Omental fat pad (tissue), 4 donors: ENCODE measurements at places on chromosomes 3 and 15.

- no peak for DNase-seq
These were observed 6.5 kb upstream of the BCL2A1 start for GRCh38 chr15:79977431-79978054.

DNA sequence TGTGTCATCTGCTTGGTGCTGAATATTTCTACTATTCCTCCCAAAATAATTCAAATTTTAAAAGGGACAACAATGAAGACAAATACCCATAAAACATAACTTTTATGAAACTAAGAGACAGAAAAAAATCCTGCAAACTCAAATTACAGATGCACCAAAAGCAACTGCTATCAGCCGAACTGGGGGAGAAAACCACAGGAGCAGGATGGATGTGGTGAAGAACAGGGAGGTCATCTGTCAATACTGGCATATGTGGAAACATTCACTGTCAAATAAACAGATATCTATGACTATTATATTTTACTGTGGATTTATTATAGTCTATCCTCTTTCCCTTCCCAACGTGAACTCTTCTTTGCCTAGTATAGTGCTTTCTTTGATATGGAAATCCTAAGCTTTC, 53.3 kb upstream of the CPOX start:
- DNase-seq: no peak

DNA sequence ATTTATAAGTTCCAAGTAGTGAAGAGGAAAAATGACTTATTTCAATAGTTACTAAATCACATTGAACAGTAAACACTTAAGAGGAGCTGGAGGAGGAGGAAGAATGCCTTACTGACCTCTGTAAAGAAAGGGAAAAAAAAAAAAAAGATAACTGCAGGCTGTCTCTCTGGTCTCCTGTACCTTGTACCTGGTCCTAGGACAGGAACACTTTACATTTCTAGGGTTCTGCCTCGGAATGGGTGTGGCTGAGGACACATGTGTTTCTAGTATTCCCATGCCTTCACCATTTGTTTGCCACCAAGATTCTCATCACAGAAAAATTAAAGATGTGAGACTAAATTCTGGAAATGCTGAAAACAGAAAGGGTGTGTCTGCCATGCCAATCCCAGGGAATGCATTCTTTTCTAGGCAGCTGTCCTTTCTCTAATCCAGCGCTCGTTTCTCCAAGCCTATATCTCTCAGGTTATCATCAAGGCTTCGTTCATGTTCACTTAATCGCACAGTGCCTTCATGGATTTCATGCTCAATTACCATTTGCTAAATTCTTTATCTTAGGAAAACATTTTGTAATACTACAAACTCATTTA, 1208.3 kb downstream of the OTOL1 start:
- no peak for DNase-seq

DNA sequence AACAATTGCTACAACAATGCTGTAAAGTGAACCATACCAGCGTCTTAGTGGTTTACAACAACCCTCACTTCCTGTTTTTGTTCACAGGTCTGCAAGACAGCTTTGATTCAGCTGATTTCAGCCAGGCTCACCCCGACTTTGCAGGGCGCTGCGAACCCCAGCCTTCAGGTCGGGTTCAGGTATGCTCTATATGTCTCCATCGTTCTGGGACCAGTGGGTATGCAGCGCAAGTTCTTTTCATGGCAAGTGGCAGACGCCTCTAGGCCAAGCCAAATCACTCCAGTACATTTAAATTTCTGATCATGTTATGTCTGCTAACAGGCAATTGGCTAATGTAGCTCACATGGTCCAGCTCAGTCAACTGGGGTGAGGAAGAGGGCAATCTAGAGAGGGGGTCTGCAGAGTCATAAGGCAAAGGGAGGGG, 52.4 kb upstream of the RGMA start:
- no peak for DNase-seq

DNA sequence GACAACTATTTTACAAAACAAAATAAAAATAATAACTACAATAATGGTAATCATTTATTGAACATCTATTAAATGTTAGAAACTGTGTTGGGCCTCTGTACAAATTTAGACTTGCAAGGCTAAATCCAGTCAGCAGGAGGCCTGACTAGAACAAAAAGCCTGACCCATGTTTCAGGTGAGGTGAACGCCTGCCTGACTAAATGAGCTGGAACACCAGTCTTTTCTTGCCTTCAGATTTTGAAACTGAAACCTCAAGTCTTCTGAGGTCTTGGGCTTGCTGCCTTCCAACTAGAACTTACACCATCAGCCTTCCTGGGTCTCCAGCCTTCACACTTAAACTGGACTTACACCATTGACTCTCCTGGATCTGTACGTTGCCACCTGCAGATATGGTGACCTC, 706.9 kb downstream of the TBL1XR1 start:
- DNase-seq: no peak

- DNase-seq: no peak
These were observed 189.4 kb downstream of the TBC1D5 start for GRCh38 chr3:17553080-17553479.

GRCh38 chr15:44181410-44181809, 13.7 kb downstream of the FRMD5 start:
- DNase-seq: no peak

GRCh38 chr3:195113048-195113447, 157.9 kb downstream of the XXYLT1 start:
- DNase-seq: no peak

GRCh38 chr3:20091331-20092047, 51.2 kb downstream of the KAT2B start:
- DNase-seq: no peak

GRCh38 chr3:160755776-160756304, at the start of gene PPM1L:
PPM1L (plus strand) TSS chr3:160756231.
- DNase-seq: no peak

DNA sequence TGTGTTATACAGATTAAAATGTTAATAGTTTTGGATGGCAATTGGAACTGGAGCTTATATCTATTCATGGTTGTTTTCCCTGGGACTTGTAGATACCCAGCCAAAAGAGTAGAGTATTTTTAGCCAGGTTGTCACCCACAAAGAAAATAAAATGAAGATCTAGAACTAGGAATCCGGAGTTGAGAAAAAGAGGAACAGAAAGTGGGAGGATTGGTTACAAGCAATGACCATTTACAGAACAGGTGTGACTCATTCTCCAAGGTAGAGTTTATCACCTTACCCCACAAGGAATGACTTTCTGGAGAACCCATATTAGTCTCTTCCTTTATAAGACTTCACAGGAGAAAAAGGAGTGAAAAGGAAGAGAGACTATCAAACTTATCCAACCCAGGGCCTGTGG, 99.8 kb downstream of the TMEM108 start:
- no peak for DNase-seq

DNA sequence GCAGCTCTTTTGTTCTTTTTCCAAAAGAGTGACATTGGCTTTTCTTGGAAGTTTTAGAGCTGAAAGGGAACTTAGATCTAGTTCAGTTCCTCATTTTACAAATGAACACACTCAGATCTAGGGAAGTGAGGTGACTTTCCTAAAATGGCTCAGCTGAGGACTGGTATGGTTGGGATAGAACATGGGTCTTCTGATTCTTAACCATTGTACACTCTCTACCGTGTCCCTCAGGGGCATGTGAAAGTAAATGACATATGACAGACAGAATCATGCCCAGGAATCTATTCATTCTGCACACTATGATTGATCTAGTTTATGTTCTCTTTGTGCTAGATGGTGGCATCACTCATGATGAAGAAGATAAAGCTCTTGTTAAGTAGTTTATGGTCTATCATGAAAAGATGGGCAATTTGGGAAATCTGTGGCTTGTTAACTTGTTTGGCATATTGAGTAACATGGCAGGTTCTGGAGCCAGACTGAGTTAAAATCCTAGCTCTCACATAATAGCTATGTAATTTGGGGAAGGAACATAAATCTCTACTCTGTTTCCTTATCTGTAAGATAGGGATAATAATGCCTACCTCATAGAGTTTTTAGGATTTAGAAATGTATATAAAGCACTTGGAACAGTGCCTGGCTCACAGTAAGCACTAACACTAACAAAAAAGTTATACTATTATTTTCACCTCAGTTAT, 30.9 kb downstream of the UBE2E1 start:
- DNase-seq: no peak

GRCh38 chr3:47429476-47430270, 46.1 kb downstream of the SCAP start:
- no peak for DNase-seq

DNA sequence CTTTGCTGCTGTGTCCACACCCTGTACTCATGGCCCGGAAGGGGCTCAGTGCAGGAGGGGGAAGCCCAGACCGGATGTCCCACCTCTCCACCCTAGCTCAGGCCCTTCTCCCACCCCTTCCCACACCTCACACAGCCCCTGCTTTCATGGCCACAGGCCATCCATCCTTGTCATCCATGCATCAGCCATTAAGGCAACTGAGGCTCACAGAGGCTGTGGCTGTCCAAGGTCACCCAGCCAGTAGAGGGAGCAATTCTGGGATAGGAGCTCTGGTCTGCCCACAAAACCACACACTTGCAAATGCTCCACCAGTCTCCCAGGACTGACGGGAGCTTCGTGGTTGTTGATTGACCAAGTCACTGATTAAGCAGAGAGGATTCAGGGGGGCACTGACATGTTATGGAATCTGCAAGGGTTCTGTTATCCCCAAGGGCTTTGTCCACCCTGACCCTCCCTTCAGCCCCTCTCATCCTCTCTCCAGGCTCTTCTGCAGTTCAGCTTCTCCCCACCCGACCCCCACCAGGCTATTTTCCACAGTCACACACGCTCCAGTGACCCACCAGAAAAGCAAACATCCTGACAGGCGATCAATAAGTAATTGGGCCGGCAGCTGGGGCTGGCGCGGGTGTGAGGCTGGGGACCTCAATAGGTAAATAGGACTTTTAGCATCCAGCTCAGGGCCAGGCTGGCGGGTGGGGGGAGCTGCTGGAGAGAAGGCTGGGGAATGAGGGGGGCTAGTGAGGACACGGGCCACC, 15.1 kb downstream of the LINGO1 start:
- no peak for DNase-seq

- DNase-seq: no peak
These were observed 16.0 kb upstream of the PCOLCE2 start for GRCh38 chr3:142904639-142905436.

GRCh38 chr3:161316006-161316689, 55.2 kb downstream of the SPTSSB start:
- DNase-seq: no peak

DNA sequence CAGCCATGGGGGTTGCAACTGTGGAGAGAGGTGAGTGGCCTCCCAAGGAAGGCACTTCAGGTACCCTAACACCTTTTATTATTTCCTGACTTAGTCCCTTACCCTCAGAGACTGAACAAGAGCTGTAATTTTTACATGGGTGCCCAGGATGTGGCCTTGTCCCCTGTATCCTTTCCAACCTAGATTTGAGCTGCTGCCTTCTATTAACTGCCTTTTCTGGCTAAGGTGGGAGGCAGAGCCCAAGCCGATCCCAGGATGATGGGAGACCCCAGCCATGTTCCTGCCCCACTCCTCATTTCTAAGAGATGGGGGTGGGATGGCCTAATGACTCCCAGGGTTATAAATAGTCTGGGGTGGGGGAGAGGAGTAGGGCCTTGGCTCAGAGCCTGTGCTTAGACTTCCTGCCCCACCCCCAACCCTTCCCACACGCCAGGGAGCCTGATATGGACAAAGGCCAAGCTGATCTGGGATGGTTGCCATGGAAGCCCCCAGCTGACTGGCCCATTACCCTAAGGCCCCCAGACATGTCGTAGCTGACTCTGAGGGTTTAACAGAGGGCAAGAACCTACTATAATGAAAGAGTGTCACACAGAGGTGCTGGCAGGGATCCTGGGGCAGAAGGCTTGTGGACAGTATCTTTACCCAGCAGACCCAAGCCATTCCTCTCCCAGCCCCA, 1.9 kb downstream of the KLHDC8B start:
- DNase-seq: no peak

- DNase-seq: no peak
These were observed 14.2 kb upstream of the SLC25A36 start for GRCh38 chr3:140927279-140928069.

GRCh38 chr3:54830658-54831057, 97.2 kb downstream of the LRTM1 start:
- no peak for DNase-seq

- no peak for DNase-seq
These were observed 45.4 kb upstream of the RAD18 start for GRCh38 chr3:9008550-9009255.

GRCh38 chr3:100629421-100630127, 20.2 kb downstream of the ADGRG7 start:
- no peak for DNase-seq

DNA sequence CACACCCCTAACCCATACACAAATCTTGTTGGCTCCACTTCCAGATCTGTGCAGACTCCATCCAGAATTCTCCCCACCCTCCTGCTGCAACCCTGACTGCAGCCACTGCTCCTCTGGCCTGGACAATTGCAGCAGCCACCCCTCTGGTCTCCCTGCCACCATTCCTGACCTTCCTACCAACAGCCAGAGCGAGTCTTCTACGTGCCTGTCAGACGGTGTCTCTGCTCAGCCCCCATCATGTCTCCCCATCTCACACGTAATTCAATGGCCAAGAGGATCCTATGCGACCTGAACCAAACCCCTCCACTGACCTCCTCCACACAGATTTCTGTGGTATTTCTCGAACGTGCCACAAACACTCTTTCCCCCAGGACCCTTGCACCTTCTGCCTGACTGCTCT, 103.3 kb downstream of the TPRA1 start:
- DNase-seq: no peak

- no peak for DNase-seq
These were observed 8.0 kb upstream of the CTXND1 start for GRCh38 chr15:80259942-80260510.

DNA sequence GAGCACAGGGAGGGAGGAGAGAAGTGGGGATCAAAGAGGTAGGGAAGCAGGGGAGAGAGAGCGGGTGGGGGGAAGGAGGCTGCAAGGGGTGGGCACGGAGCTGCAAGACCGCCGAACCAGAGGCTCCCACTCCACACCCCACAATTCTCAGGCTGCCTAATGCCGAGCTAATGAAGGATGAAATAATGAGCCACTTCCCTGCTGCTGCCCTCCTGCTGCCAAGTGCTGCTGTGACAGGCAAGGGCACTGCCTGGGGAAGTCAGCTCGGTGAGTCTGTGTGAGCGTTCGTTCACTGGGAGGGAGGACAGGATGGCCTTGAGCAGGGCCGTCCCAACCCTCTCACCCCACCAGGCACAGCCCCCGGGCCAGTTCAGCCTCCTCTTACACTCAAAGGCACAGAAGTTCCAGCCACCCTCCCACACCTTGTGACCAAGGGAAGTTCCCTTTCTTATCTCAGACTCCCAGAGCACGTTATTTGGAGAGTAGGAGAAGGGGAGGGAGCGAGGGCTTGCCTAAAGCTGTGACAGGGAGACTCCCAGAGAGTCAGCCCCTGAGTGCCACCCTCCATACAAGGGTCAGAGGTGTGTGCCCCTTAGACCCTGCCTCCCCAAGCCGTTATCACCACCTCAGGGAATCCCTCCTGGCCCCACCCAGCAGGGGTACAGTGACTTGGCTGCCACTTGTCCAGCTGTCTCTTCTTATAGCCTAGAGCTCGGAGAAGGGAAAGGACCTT, 12.4 kb downstream of the GLYCTK start:
- no peak for DNase-seq

DNA sequence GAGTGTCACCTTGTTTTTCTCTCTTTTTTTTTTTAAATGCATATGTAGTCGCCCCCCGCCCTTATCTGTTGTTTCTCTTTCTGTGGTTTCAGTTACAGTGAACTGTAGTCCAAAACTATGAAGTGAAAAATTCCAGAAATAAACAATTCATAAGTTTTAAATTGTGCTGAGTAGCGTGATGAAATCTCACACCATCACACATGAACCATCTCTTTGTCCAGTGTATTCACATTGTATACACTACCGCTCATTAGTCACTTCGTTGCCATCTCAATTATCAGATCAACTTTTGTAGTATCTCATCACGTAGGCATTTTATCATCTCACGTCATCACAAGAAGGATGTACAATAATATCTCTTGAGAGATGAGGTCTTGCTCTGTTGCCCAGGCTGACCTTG, 62.5 kb upstream of the MLF1 start:
- no peak for DNase-seq
